Bronchial epithelial cell (primary cell): ENCODE measurements at places on chromosomes 6 and 20. TPM values are rescaled to one million over a fixed set of nuclear protein-coding genes. Genes with fewer than 3 reads are reported as not detected.

The AVP gene
- not detected in 2 replicates for total RNA-seq

The TREM2 gene
- 0.53 and 1.9 TPM in 2 replicates for total RNA-seq

The TRAPPC3L gene
- total RNA-seq, result not detected in 2 replicates

The SCRT2 gene
- not detected in 2 replicates for total RNA-seq

The DACT2 gene
- 0.26 and 1.3 TPM in 2 replicates for total RNA-seq

The COL19A1 gene
- total RNA-seq, result not detected in 2 replicates

The CENPW gene
- total RNA-seq, result 1.1 and 4.0 TPM in 2 replicates

The DDO gene
- not detected in 2 replicates for total RNA-seq

The ACSS2 gene
- total RNA-seq, result 29.7 and 45.1 TPM in 2 replicates

The OR5V1 gene
- not detected in 2 replicates for total RNA-seq

The SMOC2 gene
- 0.53 and 0.90 TPM in 2 replicates for total RNA-seq

The MTFR2 gene
- 0.51 and 0.79 TPM in 2 replicates for total RNA-seq

The COL9A3 gene
- not detected in 2 replicates for total RNA-seq

The NEURL2 gene
- total RNA-seq, result 1.8 and 2.6 TPM in 2 replicates

The CASS4 gene
- total RNA-seq, result 0.13 TPM in 1 of 2 replicates, not detected in the other

The TCP11 gene
- not detected in 2 replicates for total RNA-seq

The CTCFL gene
- total RNA-seq, result not detected in 2 replicates

The LINC00237 gene
- not detected in 2 replicates for total RNA-seq

The GJA1 gene
- total RNA-seq, result 118 and 127 TPM in 2 replicates

The TMEM74B gene
- 0.38 TPM in 1 of 2 replicates, not detected in the other for total RNA-seq

The FAM162B gene
- not detected in 2 replicates for total RNA-seq

The CNBD2 gene
- total RNA-seq, result 1.5 and 1.8 TPM in 2 replicates

The SLC32A1 gene
- under 0.01 TPM in 1 of 2 replicates, not detected in the other for total RNA-seq
